ENCODE measurements at places on chromosomes 4 and X.
A peak's percentile ranks its signal among the peaks of the same experiment; 100 is the strongest.

DNA sequence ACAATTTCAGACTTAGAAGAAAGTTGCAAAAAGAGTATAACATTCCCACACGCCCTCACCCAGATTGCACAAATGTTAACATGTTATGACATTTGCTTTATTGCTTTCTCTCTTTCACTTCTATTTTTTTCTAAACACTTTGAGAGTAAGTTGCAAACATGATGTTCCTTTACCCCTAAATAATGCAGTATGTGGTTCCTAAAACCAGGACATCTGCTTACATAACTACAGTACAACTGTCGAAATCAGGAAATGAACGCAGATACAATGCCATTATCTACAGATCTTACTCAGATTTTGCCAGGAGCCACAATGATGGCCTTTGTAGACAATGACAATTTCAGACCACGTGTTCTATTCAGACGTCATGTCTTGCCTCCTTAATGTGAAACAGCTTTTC is 22.4 kb downstream of the SH3TC1 start:
- peak; percentile 71 for DNase-seq

- peak; percentile 70 for DNase-seq
These were observed 1.1 kb downstream of the HSPA4L start for GRCh38 chr4:127783026-127783769.

DNA sequence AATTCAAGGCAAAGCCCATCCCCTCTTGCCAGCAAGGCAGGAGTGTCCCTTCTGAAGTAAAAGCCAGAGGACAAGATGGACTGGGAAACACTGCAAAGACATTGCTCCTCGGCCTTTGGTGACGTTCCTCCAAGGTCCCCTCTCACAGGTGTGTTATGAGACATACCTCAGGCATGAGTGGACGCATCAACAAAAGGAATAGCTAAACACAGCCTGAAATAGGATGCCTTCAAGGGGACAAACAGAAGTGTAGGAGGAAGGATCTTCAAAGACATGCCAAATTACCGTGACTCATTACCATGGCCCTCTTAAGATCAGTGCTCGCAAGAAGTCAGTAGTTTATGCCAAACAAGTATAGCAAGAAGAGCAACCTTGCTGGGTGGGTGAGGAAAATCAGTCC is 6.0 kb upstream of the IDS start:
- no peak for DNase-seq

DNA sequence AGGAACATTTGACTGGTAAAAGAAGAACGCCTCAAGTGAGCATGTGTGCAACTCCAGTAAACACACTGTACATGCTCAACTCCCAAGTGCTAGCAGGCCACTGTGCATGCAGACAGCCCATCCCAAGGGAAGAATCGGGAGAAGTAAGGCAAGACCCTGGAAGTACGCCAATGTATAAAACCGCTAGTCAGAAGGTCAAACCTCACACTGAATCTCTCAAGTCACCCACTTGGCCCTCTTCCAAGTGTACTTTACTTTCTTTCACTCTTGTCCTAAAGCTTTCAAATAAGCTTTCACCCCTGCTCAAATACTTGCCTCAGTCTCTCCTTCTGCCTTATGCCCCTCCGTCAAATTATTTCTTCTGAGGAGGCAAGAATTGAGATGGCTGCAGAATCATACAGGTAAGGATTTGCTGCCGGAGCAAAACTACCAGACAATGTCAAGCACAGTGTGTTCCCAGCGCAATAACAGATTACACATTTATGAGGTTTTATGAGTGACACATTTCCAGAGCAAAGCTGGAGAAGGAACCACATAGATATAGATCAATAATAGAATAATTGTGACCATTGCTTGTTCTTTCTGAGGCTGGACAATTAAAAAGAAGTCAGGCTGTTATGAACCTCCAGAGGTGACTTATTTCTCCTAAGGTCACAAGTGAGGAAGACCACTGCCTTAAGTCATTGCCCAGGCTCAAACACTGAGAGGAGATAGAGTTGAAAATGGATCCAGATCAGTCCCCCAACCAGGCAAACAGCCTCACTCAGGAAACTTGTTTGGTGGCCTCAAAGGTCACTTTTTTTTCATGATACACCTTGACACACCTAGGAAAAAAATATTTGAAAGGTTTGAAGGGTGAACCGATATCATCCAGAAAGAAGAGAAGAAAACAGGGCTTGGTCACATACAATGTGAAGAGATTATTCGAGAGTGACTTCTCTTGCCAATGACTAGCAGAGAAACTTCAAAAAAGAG is 26.3 kb downstream of the CXCL1 start:
- DNase-seq = no peak

- DNase-seq = no peak
These were observed 9.9 kb downstream of the FNIP2 start for GRCh38 chr4:158778712-158779111.

GRCh38 chr4:153146031-153146430 is 58.2 kb upstream of the TRIM2 start:
- no peak for DNase-seq

GRCh38 chrX:45479835-45480422 is 279.3 kb upstream of the DIPK2B start:
- DNase-seq = no peak

DNA sequence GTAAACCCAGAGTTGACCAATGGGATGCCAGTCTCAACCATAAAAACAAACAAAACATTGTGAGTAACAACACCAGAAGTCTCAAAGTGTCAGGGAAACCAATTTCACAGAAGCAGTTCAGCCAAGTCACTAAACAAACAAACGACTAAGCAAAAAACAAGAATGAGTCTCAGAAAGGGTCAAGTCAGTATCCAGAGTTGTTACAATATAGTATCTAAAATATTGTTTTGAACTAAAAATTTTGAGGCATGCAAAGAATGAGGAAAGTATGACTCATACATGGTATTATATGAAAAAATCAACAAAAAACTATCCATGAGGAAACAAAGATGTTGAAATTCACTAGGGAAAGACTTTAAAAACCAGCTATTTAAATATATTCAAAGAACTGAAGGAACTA is 70.6 kb downstream of the AR start:
- no peak for DNase-seq

GRCh38 chr4:85658766-85659439 is 184.0 kb downstream of the ARHGAP24 start:
- DNase-seq = no peak

DNA sequence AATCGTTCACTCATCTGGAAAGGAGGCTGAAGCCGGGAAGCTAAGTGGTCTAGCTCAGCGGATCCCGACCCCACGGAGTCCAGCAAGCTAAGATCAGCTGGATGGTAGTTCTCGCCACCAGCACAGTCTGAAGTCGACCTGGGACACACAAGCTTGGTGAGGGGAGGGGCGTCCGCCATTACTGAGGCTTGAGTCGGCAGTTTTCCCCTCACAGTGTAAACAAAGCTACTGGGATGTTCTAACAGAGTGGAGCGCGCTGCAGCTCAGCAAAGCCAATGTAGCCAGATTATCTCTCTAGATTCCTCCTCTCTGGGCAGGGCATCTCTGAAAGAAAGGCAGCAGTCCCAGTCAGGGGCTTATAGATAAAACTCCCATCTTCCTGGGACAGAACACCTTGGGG is 555.4 kb downstream of the BCOR start:
- DNase-seq = no peak
